ENCODE measurements at places on chromosomes 7 and 10.

GRCh38 chr7:121081327-121081936 is 92.9 kb downstream of the CPED1 start:
- peak; percentile 67 for DNase-seq

GRCh38 chr10:70599791-70600190 is 2.8 kb downstream of the PRF1 start:
- DNase-seq = no peak

DNA sequence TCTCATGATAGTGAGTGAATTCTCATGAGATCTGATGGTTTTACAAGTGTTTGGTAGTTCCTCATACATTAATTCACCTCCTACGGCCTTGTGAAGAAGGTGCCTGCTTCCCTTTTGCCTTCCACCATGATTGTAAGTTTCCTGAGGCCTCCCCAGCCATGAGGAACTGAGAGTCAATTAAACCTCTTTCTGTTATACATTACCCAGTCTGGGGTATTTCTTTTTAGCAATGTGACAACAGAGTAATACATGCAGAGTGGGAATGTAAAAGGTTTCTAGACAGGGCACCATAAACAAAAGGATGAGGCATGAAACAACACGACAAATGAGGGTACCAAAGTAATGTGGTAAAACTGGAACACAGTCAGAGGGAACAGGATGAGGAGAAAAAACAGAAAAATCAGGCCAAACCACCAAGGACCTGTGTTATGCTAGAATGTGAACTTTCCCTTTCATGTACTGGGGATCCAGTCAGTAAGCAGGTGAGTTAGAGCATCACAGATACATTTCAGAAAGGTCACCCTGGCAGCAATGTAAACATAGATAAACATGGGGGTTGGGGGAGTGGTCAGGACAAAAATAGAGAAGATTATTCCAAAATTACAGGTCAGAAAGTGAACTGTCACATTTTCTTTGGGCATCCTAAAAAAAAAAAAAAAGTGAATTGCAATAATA is 31.9 kb downstream of the ANKRD26 start:
- DNase-seq = no peak

- no peak for DNase-seq
These were observed 5.1 kb downstream of the CACNA2D1 start for GRCh38 chr7:82438521-82438920.

GRCh38 chr10:26412932-26413331 is 25.2 kb upstream of the APBB1IP start:
- no peak for DNase-seq
